ENCODE measurements at places on chromosomes 5 and 9. TPM values are rescaled to one million over a fixed set of nuclear protein-coding genes. Genes with fewer than 3 reads are reported as not detected.

CLIC3 gene
- total RNA-seq = not detected

ZNF454 gene
- total RNA-seq = not detected

FBXW5 gene
- 89.0 TPM for total RNA-seq

CCNJL gene
- total RNA-seq = 12.9 TPM

SPTAN1 gene
- 181 TPM for total RNA-seq

PCDHGB2 gene
- not detected for total RNA-seq

EGR1 gene
- 3.2 TPM for total RNA-seq

TAF11L5 gene
- total RNA-seq = not detected

FGF10 gene
- not detected for total RNA-seq

GALNT10 gene
- 41.6 TPM for total RNA-seq

DNA sequence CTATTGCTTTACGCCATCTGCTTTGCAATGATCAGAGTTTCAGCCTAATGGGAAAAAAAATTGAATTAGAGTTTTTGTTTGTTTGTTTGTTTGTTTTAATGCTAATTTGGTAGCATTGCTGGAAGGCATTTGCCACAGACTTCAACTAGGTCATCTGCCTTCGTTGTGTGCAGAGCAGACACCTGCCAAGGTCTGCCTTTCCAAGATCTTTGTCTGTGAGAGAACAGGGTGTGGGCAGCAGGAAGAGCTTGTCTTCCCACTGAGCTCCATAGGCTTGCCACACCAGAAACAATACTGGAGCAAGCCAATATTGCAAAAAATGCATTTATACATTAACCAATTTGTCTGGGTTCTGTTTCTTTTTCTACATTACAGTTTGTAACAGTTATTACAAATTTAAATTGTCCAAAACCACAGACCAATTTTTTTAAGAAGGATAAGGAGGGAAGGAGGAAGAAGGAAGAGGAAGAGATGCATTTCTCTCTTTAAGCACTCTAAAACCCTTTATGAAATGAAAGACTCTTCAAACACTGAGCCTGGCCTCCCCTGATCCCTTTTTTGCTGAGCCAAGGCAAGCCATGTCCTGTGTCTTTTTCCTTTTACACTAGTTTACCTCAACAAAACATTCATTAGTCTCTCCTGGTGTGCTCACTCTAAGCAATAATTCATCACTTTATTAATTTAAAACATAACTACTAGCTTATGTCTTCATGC lies 210.5 kb downstream of the SNX18 start:
- DNase-seq = no peak

DNA sequence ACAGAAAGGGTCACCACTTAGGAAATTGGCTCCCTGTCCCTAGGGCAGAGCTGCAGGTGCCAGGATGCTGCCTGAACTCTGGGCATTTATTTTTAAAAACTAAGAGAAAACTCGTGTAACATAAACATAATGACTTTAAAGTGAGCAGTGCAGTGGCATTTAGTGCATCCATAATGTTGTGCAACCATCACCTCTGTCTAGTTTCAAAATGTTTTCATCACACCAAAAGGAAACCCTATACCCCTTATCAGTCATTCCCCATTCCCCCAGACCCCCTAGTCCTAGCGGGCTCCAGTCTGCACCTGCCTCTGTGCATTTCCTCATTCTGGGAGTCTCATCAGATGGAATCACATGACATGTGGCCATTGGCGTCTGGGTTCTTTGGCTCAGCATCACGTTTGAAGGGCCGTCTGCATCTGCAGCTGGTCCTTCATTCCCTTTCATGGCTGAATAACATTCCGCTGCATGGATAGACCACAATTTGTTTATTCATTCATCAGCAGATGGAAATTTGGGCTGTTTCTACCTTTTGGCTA lies 55.8 kb downstream of the NSG2 start:
- DNase-seq = no peak

GRCh38 chr9:33446240-33446945 lies 1.0 kb downstream of the AQP3 start:
- no peak for DNase-seq

- no peak for DNase-seq
Observed at GRCh38 chr9:14978022-14979000, 68.1 kb upstream of the FREM1 start.

DNA sequence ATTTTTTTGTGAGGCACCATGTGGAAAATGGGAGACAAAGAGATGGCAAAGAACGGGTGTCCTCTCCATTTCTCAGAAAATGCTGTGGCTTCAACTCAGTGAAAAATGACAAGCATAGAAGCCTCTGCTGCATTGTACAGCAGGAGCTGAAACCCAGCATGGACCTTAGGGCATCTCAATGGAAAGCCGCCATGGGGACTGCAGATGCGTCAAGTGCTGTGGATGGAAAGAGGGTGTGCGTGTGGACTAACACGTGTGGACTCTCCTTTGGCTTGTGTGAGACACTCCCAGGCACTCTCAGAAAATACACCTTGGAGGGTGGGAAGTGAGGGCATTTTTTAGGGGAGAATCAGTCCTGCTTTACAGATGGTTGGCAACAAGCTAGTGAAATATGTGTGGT lies 2.2 kb upstream of the GLRX start:
- DNase-seq = no peak

DNA sequence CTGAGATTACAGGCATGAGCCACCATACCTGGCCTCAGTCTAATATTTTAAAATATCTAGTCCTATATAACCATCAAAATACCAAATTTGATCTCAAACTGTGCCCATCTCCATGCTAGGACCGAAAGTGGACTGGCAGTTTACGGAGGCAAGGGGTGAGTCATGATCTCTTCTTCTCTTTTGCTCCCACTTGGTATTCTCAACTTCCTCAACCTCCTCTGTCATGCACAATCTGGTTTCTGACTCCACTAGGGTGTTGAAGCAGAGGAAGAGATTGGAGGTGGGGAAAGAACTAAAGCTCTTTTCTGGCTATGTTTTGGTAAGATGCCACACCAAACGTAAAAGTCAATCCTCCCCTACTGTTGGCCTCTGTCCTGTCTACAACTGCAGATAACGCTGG lies 55.9 kb upstream of the CEMIP2 start:
- no peak for DNase-seq

GRCh38 chr5:138676556-138677193 lies 76.5 kb upstream of the CTNNA1 start:
- no peak for DNase-seq

GRCh38 chr5:25119650-25120049 lies 474.9 kb upstream of the CDH10 start:
- DNase-seq = no peak

DNA sequence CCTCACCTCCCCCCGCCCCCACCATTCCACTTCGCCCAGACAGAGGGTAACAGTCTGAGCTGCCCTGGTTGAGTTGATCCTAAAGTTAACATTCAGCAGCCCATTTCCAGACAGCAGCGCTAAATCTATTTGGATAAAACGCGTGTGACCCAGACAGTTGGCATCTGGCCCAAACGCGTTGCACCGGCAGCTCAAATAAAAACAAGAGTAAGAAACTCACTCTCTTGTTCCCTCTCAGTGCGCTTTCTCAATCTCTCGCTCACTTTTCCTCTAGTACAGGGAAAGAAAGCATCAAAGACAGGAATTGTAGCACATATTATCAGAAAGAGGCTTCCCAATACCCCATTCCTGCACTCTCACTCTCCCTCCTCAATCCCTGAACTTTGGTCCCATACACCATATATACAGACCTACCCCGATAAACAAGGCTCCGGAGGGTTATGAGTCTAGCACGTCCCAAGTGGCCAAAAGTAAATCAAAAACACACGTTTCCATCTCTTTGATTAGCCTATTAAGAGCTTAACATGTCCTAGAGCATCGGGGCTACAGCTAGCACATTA lies 1.3 kb downstream of the ADAMTS6 start:
- peak; percentile 61 for DNase-seq

DNA sequence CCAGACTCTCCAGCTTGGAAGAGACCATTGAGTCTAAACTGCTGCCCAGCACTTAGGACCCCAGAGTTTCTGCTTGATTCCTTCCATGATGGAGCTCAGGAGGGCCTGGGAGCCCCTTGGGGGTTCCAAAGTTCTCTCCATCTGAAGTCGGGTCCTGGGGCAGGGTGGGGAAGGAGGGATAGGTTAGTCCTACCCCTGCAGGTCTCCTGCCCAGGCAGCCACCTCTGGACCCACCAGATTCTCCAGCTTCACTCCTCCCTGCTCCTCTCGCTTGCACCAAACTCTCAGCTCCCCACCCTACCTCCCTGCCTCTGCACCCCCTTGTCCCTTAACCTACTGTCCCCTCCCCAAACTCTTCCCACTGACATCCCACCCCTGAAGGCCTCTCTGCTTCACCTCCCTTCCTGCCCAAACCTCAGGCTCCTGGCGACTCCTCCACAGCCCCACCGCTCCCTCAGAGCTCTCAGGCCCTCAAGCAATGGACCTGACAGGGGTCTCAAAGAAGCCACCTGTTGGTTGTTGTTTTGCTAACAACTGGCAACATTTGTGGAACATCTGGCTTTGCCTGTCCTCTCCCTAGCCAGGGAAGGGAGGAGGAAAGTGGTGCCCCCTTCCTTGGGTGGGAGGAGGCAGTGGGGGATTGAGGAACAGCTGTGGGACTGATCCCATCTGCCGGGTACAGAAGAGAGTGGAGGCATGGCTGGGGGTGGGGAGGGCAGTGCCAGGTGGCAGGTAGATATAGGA lies 137.5 kb downstream of the RGS3 start:
- DNase-seq = no peak

GRCh38 chr9:121860744-121861143 lies 209.3 kb downstream of the DAB2IP start:
- peak; percentile 52 for DNase-seq

GRCh38 chr5:51685419-51685818 lies 302.2 kb downstream of the ISL1 start:
- no peak for DNase-seq

GRCh38 chr9:132605387-132605786 lies 23.0 kb downstream of the BARHL1 start:
- no peak for DNase-seq

DNA sequence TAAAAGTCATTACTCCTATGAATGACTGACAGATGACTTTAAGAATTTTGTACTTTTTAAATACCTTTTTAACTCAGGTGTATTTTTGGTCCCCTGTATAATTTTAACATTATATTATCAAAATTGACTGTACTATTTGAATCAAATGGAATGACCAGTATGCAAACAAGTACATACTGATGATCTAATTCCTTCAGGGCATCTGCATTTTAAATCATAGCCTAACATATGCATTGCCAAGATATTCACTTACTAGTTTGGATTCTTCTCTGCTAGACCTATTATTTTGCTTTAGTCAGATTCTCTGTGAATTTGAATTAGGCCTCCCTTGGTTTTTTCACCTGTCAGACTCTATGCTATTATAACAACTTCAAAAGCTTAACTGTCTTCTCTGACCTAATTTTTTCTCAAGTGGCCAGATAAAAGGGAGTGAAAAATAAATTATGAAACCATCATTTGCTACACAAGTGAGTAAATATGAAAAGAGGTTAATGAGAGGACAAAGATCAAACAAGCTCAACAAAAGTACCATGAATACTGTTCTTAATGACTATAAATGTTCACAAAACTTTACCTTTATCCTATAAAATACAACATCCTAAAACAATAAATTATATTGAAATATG lies 1505.2 kb upstream of the CDH9 start:
- DNase-seq = no peak

DNA sequence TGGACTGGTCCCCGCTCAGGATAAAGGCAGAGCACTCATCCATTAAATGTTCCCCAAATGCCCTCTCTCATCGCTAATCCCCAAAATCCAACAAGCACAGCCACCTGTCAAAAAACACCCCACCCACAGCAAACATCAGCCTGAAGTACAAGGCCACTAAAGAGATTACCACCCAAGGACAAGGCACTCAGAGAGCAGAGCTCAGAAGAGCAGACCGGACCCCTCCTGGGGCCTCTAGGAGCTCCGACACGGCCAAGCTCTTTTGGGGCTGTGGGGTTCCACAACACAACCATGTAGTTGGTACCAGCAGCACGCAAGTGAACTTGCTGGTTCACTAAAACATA lies 9.8 kb downstream of the VDAC1 start:
- no peak for DNase-seq

DNA sequence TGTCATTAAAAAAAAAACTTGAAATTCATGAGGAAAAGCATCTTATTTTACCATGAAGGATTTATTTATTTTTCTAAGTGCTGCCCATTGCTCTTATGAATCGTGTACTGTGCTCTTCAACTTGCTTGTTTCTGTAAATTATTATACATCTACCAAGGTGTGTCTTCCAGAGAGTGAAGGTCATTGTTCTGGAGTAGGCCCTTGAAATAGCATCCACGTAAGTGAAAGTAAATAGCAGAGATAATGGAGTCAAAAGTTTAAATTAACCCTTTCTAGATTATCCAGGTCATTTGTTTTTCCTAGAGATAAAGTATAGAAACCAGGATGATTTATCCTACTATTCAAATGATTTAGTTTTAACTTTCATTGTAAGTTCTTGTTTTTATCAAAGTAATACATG lies 473.1 kb downstream of the DIRAS2 start:
- DNase-seq = no peak

GRCh38 chr5:36502608-36503007 lies 103.8 kb upstream of the SLC1A3 start:
- peak; percentile 88 for DNase-seq

GRCh38 chr5:67297376-67297775 lies 100.8 kb upstream of the CD180 start:
- DNase-seq = no peak
